Activated CD4-positive, CD25-positive, alpha-beta regulatory T cell treated with anti-CD3 and anti-CD28 coated beads, Interleukin-2, amount 50 U/mL, for 72 hours (primary cell): ENCODE measurements at places on chromosomes 5 and 9.

DNA sequence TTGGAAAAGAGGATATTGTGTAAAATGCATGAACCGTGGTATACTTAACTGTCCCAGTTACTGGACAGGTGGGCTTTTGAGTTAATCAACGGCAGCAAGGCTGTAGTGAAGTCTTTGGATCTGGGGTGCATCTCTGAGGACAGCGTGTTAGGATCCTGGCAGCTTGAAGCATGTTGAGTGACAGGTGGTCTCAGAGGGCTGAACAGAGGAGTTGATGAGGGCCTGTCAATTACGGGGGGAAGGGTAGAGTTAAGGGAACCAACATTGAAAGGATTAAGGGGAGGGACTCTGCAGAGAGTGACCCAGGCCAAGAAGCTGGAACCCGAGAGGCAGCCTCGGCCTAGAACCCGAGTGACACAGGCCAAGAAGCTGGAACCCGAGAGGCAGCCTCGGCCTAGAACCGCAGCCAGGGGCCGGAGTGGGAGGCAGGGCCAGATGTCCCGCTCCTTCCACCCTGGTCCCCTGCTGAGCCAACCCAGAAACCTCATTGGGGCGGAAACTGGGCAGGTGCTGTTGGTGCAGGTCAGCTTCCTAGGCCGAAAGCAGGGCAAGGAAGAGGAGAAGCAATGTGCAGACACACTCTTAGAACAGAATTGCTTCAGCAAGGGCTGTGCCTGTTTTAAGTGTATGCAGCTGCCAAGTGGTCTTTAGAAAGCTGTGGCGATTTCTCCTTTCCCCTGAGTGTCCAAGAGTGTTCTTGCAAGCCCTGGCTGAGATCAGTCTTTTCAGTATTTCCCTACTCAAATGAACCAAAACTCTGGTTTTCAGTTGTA, 62.0 kb downstream of the ANKRD33B start:
- DNase-seq = no peak

DNA sequence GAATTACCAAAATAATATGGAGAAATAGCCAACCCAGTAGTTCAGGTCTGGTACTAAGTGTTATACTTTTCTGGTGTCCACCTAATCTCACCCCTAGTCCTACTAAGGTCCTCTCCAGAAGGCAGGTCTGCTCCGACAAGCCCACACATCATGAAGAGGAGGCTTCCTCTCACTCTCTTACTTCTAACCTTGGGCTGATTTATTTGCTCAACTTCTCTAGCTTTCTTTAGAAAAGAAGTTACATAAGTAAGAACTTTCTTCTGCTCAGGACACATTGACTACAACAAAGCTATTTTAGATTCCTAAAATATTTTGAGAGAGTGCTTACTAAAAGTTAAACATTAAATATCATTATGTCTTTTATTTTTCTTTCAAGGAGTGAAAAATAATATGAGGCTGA, 329.7 kb upstream of the NREP start:
- no peak for DNase-seq

- DNase-seq = no peak
These were observed 4.6 kb downstream of the CSF1R start for GRCh38 chr5:150081541-150082283.

- no peak for DNase-seq
These were observed 10.4 kb upstream of the PPARGC1B start for GRCh38 chr5:149719666-149720065.
